Stimulated activated CD8-positive, alpha-beta memory T cell treated with anti-CD3 and anti-CD28 coated beads, Interleukin-4, amount 100 ng/mL, for 1 hour (primary cell): ENCODE measurements at places on chromosomes 6 and 20.
A peak's percentile ranks its signal among the peaks of the same experiment; 100 is the strongest.

- no peak for DNase-seq
Measured at GRCh38 chr6:40251637-40252300, 317.5 kb upstream of the MOCS1 start.

DNA sequence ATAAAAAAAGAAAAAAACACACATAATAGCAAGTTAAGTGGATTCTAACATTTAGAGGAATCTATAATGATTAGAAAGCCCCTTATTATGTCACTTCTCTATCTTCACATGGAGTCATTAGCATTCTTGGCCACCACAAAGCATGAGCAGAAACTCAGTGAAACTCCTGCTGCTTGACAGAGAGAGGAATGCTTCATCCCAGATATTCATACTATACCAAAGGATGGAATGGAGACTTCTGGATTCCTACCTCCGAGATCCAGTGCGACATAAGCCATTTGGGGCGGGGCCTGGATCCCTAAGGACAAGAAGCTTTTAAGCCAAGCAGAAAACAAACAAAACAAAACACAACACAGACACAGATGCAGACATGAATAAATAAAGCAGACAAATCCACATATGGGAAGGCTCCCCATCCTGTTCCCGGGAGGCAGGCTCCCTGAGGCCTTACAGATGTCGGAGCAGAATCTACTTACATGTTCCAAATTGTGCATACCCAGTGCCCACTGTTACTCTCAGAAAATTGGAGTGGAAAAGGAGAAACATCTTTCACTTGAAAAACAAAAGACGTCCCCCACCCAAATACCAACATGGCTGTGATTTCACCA lies 727.3 kb downstream of the MAFB start:
- DNase-seq: no peak

DNA sequence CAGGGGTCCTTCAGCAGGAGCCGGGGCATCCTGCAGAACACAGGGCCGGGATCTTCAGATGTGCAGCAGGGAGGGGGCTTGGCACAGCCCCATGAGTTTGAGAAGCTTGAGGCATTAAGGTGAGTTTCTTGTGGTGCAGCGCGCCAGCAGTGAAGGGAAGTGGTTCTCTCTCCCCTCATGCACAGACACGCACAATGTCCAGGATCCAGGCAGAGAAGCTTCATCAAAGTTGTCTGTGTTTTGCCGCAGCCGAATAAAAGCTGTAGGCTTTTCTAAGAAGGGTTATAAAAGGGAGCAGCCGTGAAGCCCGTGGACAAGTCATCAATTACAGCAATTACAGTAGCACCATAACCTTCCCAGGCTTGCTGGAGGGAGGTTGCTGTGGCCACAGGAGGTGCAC lies 491.0 kb upstream of the CDH4 start:
- DNase-seq: no peak

DNA sequence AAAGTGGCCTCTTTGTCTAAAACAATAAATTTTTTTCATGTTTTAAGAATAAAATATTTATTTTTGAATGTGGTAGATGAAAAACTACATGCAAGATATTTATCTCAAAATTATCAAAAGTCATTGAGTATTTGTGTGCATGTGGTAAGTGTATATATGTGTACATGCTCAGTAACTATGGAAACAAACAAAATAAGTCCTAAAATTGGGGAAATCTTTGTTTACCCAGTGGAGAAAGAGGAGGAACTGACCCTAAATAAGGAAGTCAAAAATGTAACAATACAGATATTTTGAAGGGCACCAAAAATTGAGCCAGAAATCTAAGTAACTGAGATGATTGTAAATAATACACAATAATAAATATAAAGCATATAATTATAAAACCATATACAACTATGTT lies 639.2 kb downstream of the MAFB start:
- no peak for DNase-seq

DNA sequence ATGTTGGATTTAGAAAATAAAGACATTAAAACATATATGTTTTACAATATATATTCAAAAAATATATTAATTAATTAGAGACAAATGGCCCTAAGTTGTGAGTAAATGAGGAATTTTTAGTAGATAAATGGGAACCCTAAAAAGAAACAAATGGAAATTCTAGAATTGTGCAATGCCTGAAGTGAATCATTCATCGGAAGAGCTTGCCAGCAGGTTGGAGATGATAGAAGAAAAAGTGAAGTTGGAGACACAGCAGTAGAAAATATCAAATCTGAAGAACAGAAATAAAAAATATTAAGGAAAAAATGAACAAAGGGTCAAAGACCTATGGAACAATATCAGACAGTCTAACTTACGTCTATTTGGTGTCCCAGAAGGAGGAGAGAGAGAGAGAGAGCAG lies 109.4 kb upstream of the NEDD9 start:
- no peak for DNase-seq

DNA sequence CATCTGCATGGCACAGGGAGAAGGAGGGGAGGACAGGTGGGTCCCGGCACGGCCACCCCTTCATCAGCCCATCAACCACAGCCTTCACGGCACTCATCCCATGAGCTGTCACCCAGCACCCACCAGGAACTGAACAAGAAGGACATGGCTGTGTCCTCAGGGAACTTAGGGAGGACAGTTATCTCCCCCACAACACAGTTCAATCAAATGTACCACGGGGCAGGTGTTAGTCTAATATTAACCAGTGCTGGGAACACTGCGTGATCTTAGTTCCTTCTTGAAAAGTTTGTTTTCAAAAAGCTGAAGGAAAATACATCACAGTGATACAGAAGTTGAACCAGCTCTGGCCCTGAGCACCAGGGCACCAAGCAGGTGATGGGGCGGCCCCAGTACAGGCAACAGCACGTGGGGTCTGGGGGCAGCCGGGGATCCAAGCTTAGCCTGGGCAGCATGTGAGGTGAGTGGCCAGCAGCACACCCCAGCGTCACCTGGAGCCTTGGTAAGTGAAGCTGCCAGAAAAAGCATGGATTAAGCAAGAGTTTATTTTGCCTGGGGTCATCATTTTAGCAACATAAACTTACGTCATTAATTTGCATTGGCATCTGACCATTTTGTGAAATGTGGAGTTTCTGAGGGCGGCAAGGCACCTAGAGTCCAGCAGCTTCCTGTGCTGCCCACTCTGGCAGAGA lies 35.5 kb upstream of the AFDN start:
- no peak for DNase-seq

DNA sequence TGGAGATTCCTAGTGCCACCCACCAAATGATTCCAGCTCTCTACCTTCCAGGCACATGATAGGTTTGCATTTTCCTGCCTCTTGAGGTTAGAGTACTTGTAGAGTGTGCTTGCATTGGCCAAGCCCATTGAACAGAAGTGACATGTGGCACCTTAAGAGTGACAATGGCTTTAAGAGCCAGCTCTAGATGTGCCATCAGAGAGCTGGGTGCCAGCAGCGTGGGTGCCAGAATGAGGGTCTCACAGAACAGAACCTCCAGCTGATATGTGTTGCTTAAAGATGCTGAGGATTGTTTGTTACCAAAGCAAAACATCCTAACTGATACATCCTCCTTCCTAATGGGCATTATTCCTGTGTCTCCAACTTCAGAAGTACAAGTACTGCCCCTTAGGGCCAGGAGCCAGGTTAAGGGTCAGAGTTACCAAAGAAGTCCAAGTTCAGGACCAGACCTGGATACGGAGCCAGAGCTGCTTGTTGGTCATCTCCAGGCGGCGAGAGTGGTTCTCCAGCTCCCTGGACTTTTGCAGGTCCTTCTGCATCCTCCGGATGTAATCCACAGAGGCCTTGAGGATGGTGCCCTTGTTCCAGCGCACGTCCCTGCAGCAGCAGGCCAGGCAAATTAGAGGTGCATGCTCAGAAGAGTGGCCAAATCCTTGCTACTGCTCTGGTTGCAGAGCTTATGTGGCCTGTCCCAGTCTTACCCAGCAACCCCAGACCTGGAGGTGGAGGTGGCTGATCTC lies 47.5 kb downstream of the MDFI start:
- DNase-seq: no peak

DNA sequence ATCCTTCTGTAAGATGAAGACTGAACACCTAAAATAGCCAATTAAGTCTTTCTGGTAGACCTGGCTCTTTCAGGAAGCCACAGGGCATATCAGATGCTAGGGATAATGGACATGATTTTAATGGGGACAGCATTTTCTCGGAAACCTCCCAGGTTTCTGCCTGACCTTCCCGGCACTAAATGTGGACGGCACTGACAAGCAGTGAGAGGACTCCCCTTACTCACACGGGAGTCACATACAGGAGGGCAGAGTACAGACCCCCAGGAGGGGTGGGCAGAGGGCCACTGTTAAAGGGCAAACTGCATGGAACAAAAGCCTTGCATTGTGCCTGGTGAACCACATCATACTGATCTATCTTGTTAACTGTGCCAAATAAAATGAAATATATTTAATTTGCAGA lies 19.9 kb downstream of the PSMG4 start:
- no peak for DNase-seq

- DNase-seq: no peak
Measured at GRCh38 chr6:129923530-129924250, 62.6 kb upstream of the TMEM244 start.

- DNase-seq: no peak
Measured at GRCh38 chr6:144292372-144292771, 7.2 kb downstream of the UTRN start.

DNA sequence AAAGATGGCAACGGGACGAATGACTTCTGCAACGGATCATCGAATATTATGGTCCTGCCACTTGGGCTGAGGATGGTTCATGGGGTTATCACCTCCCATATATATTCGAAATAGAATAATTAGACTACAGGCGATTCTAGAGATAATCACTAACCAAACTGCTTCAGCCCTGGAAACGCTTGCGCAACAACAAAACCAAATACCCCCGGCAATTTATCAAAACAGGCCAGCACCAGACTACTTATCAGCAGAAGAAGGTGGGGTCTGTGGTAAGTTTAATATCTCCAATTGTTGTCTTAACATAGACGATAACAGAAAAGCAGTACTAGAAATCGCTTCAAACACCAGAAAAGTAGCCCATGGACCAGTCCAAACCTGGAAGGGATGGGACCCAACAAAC lies 31.0 kb upstream of the ULBP3 start:
- no peak for DNase-seq

- no peak for DNase-seq
Measured at GRCh38 chr20:48600470-48600945, 227.3 kb downstream of the PREX1 start.

- peak; percentile 38 for DNase-seq
Measured at GRCh38 chr20:36808317-36809257, 35.0 kb upstream of the DSN1 start.

DNA sequence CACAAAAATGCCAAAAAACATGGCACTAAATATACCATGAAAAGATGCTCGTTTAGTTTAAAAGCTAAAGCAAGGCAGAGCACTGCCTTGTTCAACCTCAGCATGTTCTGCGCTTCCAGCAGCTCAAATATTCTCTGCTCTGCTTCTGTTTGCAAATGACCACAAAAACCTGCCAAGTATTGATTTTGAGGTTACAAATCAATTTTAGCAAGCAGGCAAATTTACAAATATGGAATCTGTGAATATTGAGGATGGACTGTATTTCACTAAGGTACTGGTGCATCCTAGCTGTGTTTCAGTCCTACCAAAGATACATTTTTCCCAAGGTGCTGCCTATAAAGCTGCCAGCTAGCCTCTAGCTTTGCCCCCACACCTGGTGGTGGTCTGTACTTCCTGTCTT lies 449.9 kb downstream of the PREX1 start:
- no peak for DNase-seq

GRCh38 chr6:20840675-20841074 lies 306.4 kb downstream of the CDKAL1 start:
- no peak for DNase-seq

DNA sequence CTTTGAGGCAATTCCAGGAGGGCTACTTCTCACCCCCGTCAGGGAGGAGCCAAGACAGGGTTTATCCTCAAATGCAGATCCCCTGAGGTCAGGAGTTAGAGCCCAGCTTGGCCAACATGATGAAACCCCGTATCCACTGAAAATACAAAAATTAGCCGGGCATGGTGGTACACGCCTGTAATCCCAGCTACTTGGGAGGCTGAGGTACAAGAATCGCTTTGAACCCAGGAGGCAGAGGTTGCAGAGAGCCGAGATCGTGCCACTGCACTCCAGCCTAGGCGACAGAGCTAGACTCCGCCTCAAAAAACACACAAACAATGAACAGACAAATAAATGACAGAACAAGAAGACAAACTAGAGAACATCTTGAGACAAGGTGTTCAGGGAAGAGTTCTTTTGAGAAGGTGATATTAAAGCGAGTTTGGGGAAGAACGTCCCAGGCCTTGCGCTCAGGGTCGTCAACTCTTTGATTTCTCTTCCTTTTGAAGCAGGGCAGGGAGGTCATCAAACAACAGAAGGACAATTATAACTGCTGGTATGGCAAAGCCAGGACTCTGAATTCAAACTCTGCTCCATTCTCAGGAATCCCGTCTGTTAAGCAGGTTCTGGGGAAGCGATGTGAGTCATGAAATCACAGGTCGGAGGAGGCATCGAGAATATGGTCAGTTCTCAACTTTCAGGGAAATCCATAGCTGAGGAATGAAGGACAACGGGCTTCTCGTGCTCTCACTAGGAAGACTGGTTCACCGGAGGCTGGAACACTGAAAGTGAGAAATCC lies 1.4 kb upstream of the RALY start:
- DNase-seq: no peak

DNA sequence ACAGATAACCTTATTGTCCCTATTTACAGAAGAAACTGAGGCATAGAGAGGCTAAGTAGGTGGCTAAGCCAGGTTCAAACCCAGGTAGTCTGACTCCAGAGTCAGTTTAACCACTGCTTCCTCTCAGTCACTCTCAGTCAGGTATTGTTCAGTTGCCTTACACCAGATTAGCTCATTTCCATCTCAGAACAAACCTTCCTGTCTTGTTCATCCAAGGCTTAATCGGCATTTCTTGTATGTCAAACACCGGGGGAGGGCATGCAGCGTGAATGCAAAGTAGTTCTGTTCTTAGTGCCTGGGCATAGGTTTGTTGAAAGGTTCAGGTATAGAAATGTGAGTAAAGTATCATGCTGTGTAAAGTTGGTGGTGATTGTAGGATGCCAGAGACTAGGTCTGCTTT lies 51.7 kb downstream of the CTNNBL1 start:
- no peak for DNase-seq

DNA sequence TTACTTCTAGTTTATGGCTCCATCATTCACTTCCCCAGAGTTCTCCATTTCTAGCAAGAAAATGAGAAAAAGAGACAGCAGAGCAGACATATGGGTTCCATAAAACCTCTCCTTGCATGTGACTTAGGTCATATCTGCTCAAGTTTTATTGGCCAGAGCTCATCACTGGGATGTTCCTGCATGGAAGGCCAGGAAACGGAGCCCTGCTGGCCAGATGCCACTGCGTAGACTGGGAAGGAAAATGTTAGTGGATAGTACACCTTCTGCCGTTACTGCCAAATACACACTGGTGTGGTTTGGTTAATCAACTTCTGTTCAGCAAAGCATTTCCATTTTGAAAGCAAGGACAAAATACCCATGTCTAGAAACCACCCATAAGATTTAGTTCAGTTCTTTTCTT lies 220.6 kb upstream of the TSHZ2 start:
- no peak for DNase-seq

DNA sequence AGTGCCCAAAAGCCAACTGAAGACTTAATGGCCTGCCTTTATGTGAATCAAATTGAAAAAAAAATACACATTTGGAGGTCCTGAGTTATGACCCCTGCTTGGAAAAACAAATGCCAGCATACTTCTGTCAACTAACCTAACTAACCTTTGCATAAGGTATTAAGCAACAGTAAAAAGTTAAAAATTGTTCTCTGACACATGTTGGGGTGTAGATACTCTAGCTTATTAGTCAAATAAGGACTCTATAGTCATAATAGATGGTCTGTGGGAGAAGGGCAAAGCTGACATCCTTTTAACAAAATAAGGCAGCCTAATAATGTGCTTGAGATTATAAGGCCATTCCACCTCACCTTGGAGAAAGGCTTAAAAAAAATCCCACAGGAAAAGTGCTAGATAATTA lies 140.5 kb downstream of the HIVEP2 start:
- no peak for DNase-seq
